ENCODE measurements at places on chromosomes 11 and 22.

GRCh38 chr22:16933291-16934282 lies 74.4 kb downstream of the GAB4 start:
- DNase-seq, result no peak

DNA sequence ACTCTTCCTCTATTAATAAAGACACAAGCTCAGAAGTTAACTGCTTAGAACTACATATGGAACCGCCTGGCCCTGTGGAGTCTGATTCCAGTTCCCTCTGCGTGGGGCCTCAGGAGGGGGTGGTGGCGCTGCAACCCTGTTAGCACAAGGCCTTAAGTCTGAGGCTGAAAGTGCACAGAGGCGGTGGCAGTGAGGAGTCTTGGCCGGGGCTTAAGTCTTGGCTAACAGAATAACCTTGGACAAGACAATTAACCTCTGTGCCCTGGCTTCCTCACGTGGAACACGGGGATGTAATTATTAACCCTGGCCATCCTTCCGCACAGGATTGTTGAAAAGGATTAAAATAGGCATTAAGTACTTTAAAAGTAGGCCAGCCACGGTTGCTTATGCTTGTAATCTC lies 191.5 kb downstream of the CEP164 start:
- no peak for DNase-seq

DNA sequence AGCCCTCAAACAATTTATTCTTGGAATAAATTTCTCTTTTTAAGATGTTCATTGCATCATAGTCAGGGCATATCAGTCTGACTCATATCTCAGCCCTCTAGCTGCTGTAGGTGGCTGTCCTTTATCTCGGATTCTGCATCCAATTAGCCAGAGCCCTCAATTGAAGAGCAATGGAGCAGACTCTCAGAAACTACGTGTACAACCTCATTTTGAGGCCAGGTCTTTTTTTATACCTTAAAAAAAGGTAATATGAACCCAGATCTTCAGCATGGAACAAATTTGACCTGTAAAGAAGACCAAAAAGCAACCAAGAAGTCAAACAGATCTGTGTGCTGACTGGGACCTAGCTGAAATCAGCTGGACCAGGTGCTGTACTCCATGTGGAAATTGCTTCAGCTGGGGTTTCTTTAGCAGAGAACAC lies 8.7 kb downstream of the OR52A5 start:
- DNase-seq, result no peak

DNA sequence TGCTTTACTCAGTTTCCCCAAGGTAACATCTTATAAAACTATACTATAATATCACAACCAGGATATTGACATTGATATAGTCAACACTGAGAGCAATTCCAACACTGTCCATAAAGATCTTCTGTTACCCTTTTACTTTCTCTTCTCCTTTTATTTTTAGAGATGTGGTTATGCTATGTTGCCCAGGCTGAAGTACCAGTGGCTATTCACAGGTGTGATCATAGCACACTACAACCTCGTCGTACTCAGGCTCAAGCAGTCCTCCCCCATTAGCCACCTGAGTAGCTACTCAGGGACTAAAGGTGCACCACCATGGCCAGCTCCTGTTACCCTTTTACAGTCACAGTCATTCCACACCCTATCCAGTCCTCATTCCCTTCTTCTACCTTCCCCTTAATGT lies 119.7 kb downstream of the CWF19L2 start:
- DNase-seq, result no peak

DNA sequence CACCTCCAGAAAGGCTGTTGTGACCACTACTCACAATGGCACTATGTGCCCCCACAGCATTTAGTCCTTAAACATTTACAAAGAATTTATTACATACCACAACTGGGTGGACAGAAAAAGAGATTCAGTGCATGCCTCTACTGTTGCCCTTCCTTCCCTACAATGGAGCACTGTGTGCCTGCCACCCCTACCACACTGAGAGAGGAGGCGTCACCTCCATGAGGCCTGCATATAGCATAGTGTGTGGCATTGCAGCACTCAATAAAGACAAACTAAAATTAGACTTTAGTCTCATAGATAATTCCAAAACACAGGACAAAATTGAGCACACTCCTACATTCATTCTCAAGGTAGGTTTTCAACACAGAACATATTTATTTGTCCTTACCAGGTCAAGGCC lies 25.8 kb downstream of the THAP12 start:
- DNase-seq, result no peak

- peak; percentile 69 for DNase-seq
Observed at GRCh38 chr22:36160499-36160942, at the start of gene APOL3. Gene APOL3 (minus strand): TSS chr22:36160755. CDS start chr22:36149055, 11,700 bp downstream.
